ENCODE measurements at places on chromosomes 11 and 22.
A peak's percentile ranks its signal among the peaks of the same experiment; 100 is the strongest.

GRCh38 chr11:122563761-122564160 is 91.8 kb upstream of the UBASH3B start:
- no peak for DNase-seq

DNA sequence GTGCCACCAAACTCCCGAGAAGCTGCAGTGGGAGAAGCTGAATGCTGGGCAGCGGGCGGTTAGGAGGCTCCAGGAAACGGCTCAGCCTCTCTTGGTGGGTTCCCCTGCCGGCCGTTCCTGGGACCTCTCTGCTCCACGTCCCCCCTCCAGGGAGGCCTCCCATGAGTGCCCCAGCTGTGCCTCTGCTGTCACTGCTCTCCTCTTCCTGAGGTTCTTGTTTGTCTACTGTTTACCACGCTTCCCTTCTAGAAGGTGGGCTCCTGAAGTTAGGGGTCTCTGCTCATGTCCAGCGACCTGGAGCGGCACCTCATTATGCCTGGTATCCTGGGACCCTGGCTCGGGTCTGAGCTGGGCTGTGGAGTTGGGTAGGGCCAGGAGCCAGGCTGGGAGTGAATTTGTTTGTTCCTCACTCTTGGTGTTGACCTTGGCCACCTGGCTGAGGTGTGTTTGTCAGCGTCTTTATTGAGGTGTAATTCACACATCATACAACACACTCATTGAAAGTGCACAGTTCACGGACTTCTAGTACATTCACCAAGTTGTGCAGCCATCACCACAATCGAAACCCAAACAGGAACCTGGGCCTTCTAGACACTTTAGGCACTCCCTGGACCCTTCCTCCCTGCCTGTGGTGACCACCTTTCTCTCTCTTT is 37.8 kb upstream of the GRAMD4 start:
- peak; percentile 58 for DNase-seq

DNA sequence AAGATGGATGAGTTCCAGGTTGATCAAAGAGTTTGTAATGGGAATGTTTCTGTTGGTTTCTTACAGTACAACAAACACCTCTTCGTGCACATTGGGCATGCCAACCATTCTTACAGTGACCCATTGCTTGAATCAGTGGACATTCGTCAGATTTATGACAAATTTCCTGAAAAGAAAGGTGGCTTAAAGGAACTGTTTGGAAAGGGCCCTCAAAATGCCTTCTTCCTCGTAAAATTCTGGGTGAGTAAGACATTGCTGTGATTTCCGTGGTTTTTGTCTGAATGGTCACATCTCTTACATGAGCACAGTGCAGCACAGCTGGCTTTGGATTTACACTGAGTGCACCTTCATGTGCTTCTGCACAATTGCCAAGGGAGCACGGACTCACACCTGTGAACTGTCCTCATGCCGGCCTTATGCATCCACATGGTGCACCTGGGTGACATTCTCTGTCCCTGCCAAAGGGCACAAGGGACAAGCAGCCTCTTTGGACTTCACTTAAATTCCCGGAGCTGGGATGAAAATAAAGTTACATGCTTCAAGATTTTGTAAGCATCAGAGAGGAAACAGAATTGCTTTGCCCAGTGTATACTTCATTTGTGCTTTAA is 107.1 kb upstream of the RASSF10 start:
- DNase-seq: no peak

GRCh38 chr11:2825889-2826678 is 59.5 kb downstream of the CDKN1C start:
- DNase-seq: no peak

GRCh38 chr11:97865424-97866012 is 1155.2 kb upstream of the CNTN5 start:
- DNase-seq: no peak

- peak; percentile 45 for DNase-seq
These were observed 92.8 kb upstream of the APOA1 start for GRCh38 chr11:116930177-116930576.

GRCh38 chr11:121767433-121767832 is 314.7 kb upstream of the SORL1-AS1 start:
- DNase-seq: peak; percentile 57

DNA sequence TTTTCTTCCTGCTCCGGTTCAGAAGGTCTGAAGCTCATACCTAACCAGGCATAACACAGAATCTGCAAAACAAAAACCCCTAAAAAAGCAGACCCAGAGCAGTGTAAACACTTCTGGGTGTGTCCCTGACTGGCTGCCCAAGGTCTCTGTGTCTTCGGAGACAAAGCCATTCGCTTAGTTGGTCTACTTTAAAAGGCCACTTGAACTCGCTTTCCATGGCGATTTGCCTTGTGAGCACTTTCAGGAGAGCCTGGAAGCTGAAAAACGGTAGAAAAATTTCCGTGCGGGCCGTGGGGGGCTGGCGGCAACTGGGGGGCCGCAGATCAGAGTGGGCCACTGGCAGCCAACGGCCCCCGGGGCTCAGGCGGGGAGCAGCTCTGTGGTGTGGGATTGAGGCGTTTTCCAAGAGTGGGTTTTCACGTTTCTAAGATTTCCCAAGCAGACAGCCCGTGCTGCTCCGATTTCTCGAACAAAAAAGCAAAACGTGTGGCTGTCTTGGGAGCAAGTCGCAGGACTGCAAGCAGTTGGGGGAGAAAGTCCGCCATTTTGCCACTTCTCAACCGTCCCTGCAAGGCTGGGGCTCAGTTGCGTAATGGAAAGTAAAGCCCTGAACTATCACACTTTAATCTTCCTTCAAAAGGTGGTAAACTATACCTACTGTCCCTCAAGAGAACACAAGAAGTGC is 661 bp upstream of the MALAT1 start:
- no peak for DNase-seq

GRCh38 chr11:111941963-111942362 is 4.8 kb downstream of the DIXDC1 start:
- no peak for DNase-seq

DNA sequence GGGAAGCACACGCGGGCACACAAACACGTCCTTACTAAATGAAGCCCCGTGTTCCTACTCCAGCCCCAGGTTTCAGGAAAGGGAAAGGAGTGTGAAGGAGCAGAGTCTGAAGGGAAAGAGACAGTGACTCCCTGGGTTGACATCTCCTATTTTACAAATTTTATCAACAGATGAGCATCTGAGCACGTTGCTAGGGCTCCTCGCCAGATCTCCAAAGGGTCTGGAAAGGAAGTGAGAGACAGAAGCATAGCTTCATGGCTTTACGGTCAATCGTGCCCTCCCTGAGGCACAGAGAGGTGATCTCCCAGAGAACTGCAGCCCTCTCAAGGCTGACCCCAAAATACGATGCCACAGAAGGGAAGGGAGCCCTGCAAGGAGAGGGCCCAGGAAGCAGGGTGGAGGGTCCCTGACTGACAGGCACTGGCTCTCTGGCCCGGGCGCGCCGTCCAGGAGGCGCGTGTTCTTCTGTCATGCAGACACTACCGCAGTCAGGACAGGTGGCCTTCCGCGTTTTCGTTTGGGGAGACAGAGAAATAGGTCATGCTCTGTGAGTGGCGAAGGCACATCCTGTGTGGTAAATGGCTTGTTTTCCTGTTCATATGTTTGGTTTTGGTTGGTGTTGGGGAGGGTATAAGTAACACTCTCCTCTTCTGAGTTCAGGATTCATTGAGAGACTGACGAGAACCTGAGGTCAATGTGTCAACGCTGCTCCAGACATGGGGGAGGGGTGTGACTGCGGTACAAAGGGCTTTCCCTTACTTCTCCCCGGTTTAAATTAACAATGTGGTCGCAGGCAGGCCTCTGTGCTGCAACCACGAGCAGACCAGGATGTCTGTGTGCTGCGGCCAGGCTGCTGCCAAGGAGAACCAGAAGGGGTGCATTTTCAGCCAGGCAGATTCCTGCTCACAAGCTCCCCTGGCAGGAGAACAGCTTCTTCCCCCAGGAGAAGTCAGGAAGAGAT is 813.3 kb downstream of the OPCML start:
- DNase-seq: peak; percentile 2

GRCh38 chr22:27663812-27664211 is 137.7 kb downstream of the MN1 start:
- DNase-seq: no peak

DNA sequence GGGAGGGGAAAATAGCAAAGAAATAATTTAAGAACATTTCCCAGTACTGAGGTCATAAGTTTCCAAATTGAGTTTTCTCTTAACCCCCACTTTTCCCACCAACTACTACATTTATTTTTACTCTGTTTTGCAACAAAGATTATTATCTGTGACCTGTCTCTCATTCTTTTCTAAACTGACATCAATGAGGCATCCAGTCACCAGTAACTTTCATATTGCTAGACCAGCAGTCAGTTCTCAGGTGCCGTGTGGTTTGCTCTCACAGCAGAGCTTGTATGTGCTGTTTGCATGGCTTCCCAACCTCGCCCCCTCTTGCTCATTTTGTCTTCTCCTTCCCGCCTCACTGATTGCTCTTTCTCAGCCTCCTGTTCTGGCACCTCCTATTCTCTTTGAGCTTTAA is 1091.3 kb downstream of the TBC1D22A start:
- no peak for DNase-seq

- no peak for DNase-seq
These were observed 6.3 kb upstream of the KDM4F start for GRCh38 chr11:95042906-95043305.

- no peak for DNase-seq
These were observed 15.4 kb downstream of the ASRGL1 start for GRCh38 chr11:62352355-62353336.

- DNase-seq: no peak
These were observed 35.8 kb downstream of the MTNR1B start for GRCh38 chr11:93005239-93005638.

GRCh38 chr11:77557553-77557952 is 32.2 kb upstream of the AQP11 start:
- no peak for DNase-seq

DNA sequence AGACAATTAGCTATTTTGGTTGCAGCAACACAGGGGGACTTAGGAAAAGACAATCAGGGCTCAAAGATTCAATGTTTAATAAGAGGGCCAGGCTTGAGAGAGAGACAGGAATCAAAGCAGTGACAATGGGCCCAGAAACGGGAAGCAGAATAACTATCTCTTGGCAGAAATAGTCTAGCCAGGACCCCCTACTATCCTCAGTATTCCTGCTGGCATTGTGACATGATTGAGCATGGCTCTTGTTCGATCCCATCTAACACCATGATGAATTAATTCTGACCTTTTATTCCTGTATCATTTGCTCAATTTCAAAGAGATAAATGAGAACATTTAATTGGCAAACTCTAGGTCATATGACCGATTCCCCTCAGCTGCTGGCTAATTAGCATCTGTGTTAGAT is 12.8 kb upstream of the ANO5 start:
- DNase-seq: no peak

DNA sequence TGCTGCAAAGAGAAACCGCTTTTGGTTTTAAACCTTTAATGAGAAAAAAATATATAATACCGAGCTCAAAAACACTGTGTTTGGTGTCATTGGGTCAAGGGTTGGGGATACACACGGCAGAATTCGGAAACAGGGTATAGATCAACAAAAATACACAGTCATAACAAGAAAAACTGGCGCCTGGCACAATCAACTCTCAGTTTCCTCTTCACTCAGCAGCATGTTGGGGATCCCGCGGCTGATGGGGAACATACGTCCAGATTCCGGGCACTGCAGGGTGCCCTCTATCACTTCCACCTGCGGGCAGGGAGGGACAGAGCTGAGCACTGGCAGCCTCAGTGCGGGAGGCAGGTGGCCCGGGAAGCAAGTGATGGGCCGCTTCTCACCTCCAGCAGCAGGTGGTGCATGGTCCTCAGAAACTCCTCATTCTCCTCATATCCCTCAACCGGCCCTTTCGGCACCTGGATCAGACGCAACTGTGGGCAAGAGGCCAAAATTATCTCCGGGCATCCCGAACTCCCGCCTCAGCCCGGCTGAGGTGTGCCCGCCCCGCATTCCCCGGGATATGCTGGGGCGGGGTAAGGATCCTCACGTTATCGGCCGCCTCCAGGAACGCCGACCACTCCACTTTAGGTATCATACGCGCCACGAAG is 561 bp downstream of the TRMT112 start:
- no peak for DNase-seq

DNA sequence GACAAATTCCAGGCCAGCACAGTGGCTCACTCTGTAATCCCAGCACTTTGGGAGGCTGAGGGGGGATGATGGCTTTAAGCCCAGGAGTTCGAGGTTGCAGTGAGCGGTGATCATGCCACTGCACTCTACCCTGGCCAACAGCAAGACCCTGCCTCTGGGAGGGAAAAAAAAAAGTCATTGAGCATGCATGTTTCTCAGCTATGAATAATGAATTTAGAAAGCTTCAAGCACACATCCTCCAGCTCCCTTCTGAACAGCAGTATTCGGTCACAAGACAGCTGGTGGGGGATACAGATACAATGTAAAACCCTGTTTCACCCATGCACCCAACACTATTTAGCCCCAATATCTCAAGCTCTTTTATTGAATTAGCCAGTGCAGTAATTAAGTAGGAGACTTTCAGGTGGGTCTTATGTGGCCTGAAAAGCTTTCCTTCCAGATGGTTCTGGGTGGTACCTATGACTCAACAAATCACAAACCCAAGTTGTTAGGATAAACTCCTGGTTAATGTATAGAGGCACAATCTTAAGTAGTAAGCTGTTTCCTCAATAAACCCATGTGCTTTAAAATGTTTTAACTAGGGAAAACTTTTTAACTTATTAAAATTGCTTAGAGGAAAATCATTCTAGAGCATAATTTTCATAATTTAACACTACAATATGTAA is 13.4 kb downstream of the PRDM10 start:
- DNase-seq: no peak

DNA sequence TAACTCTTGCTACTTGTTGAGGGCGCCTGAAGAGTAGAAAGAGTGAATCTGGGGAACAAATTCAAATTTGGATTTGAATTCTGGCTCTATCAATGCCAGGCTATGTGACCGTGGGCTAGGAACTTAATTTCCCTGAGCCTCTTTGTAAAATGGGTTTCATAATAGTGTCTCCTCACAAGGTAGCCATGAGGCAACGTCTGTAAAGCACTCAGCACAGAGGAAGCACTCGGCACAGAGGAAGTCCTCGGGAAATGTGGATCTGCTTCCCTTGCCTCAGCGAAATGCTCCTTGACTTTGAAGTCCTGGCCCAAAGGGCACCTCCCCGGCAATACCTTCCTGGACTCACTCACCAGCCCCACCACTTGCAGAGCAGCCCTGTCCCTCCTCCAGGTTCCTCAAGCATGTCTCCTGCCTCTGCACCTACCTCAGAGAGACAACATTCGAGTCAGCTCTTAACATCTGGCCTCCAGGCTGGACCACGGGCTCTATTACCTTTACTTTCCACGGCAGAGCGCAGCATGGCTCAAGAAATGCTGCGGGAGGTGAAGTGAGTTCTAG is 17.7 kb downstream of the CD6 start:
- peak; percentile 58 for DNase-seq
